ENCODE measurements at places on chromosomes 2 and 18.

DNA sequence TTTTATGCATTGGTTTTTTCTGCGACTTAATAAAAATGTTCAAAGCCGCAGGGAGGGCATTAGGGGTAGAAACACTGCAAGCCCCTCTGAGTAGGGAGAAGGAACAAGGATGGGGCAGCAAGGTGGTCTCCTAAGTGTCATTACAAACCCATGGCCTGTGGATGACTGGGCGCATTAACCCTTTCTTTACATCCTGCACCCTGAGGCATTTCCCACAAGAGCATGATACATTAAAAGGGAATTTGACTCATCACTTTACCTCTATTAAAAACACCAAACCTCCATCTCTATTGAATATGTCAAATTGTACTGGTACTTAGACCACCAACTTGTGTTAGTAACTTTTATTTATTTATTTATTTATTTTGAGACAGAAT, 112.5 kb downstream of the VIT start:
- DNase-seq = no peak

DNA sequence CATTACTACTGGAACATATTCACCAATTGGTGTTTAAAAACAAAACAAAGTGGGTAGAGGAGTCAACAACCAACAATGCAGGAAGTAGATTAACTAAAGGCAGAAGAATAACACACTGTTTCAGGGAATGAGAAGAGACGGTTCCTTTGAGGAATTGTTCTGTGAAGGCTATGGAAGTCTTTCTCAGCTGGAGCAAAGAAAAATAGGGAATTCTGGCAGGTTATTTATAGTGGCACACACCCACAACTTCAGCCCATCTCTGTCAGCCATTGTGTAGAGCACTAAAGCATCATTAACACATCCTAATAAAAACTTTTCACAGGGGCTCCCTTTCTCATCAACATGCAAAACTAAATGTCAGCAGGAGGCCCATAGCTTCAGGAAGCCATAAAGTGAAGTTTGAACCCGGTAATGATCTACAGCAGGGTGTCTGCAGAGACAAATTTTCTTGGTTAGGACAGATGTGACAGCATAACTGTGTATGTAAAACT, 113.6 kb downstream of the CDH2 start:
- DNase-seq = no peak

GRCh38 chr2:44291281-44292248, 16.3 kb downstream of the SLC3A1 start:
- no peak for DNase-seq

DNA sequence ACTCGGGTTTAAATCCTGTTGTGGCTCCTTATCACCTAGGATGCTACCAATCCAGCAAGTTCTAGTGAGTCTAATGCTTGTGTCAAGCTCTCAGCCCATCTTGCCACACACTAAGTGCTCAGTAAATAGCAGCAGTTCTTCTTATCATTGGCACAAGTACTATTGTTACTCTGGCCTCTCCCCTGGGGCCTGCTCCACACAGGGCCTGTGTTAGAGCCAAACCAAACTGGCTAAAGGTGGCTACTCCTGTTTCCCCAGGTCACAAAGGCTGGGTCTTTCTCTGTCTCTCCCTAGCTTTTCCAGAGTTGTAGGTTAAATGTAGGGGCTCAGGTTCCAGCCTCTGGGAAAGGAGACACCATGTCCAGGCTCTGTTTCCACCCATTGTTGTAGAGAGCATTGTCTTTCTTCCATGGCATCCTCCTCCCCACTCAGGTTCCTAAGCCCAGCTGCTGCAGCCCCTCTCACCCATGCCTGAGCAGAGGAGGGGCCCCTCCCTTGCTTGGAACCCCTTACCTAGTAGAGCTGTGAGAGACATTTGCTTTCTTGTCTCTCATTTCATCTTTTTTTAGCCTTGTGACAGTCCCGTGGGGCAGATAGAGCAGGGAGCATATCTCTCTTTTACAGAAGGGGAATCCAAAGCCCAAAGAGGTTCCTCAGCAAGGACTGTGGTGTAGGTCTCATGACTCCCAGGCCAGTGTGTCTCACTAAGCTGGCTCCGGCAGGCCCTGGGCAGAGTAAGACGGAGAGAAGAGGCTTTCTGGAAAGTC, 56.4 kb upstream of the OTOF start:
- peak; percentile 14 for DNase-seq

- no peak for DNase-seq
Measured at GRCh38 chr2:102520009-102520408, 47.0 kb downstream of the SLC9A4 start.

DNA sequence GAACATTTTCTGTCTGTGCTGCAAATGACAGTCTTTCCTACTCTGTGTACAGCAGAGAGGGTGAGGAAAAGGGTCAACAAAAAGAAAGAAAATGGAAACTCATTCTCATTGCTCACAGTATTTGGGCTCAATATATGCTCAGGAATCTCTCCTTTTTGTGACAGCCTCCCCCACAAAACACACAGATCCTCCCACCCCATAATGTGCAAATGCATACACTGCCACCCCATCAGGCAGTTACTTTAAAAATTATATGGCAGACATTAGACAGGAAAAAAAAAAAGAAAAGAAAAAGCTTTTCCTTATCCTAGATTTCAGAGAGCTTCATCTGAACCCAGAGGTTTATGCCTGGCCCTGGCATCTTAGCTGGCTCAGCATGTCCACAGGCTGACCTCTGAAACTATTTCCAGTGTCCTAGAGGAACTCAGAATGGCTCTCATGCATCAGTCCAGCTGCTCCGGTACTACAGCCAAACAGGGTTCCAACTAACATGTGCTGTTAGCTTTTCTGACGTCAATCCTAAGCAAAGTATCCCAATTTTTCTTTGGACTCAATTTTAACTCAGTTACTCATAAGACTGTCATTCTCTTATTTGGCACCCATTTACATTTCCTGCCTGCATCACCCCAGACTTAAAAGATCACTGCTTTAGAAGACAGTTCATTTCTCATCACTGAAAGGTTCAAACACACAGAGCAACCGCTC, 105.9 kb downstream of the RBMS1 start:
- DNase-seq = no peak

GRCh38 chr2:67828066-67828465, 234.7 kb downstream of the C1D start:
- peak; percentile 12 for DNase-seq

DNA sequence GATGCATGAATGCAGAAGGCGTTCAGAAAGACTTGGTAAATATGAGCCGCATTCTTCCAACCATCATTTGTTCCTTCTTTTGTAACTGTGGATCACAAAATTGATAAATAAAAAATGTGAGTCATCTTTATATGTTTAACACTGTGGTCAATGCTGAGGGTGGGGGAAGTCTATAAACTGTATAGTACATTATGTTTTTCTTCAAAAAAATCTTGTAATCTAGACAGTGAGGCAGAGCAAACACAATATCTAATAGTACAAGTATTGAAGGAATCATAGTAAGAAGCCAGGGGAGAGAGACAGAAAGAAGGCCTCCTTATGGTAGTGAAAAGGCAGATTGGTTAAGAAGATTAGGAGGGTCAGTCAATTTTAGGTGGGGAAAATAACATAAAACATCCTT, 30.7 kb upstream of the CALCRL start:
- DNase-seq = no peak

GRCh38 chr2:100895402-100895801, 75.5 kb downstream of the NPAS2 start:
- DNase-seq = no peak

DNA sequence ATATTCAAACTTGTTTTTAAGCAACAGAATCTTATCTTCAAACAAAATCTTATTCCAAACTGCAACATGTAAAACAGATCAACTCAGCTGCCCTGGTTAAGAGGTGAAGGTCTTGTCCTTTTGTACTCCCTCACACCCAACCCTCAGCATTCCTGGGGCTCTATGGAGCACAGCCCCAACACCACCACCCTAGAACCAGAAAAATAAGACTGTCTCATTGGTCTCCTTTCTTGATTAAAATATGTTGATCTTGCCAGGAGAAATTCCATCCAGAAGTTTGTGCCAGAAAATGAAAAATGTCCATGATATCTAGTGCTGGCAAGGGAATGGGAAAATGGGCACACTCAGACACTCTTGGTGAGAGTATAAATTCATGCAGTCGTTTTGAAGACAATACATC, 62.1 kb upstream of the TMEM17 start:
- DNase-seq = no peak

GRCh38 chr2:38634684-38635083, 31.2 kb upstream of the GALM start:
- no peak for DNase-seq

DNA sequence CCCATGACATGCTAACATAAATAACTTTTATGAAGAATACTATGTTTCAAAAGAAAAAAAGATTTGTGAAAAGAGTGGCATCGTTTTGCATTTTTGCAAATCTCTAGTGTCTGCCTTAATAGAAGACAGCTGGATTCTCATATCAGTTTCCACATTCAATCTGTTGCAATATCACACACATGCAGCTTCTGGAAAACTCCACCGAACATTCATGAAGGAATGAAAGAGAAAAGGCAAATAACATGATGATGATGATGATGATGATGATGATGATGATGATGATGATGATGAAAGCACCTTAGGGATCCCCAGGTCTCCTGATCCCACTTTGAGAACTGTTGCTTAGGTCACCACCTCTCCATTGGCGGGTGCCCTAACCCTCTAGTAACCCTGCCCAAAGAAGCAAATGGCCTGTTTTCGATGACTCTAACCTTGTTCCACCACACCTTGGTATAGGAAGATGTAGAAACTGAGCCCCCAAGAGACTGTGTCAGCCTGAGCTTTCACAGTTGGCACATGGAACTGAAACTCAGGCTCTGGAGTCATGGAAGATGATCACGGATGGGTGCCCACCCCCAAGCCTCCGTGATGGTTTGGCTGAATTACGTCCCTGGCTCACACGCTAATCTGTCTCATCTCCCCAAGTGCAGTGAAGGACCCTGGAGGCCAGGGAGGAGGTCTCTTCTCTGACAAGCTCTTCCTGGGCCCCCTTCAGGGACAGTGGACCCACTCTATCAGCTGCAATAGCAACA, 80.1 kb upstream of the SMAD7 start:
- DNase-seq = no peak

DNA sequence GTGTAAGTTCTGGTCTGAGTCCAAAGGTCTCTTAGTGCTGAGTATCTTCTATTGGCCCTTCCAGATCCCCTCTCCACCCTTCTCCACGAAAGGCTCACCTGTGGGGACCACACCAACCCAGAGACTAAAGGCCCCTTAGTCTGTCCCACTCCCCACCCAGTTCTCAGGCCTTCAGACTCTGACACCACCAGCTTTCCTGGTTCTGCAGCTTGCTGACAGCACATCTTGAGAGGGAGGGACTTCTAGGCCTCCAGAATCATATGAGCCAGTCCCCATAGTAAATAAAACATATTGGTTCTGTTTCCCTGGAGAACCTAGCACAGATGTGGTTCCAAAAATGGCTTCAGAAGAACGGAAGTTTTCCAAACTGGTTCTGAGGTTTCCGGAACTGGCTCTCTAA, 38.5 kb upstream of the KLF11 start:
- DNase-seq = no peak

GRCh38 chr2:240324312-240325015, 111.0 kb upstream of the GPC1 start:
- DNase-seq = no peak

GRCh38 chr2:171522788-171523087, 464 bp downstream of the CYBRD1 start:
- no peak for DNase-seq

DNA sequence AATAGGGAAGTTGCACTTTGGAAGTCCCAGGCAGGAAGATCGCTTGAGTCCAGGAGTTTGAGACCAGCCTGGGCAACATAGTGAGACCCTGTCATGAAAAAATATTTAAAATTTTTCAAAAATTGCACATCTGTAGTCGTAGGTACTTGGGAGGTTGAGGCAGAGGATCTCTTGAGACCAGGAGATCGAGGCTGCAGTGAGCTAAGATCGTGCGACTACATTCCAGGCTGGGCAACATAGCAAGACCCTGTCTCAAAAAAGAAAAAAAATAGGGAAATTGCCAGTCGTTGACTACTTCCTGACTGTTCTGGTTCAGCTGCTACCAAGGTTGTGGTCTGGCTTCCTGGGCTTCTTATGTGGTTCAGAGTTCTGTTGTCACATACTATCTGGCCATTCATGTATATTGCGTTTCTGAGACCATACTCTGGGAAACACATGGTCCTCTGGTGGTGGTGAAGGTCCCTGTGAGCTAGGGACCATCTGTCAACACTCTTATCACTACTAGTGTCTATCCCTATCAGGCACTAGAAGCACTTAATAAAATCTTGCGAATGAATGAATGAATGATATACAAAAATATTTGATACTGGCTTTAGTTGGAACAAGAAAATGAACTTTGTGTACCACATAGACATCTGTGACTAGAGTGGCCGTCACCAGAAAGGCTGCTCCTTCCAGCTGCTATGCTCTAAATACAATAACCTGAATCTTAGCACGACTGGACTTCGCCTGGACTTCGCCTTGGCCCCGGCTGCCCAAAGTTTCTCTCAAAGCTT, 861 bp upstream of the KLHL23 start:
- DNase-seq = no peak

DNA sequence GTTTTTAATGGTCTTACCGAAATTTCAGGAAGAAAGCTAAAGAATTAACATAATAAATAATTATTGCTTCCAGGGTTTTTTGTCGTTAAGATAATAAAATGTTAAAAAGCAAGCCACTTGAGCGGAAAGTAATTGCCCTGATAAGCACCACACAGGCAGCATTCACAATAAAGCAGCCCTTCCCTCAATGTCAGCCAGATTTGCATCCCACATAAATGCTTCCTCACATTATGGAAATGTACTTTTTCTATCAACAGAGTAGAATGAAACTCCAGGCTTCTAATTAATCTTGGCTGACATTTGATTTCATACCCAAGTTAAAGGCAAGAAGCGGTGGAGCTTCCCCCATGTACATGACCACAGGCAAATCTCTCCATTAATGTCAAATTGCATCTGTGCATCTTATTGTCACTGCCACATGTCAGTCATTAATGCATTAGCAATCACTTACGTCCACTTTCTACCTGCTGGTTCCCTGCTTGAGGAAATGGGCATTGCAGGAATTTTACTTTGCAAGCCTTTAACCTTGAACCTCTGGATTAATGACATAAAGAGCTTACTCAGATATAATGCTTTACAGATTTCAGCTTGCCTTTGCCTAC, 26.2 kb downstream of the PTPRM start:
- no peak for DNase-seq
